ENCODE measurements at places on chromosomes 11 and 22. TPM values are rescaled to one million over a fixed set of nuclear protein-coding genes. Genes with fewer than 3 reads are reported as not detected.
A peak's percentile ranks its signal among the peaks of the same experiment; 100 is the strongest.

DNA sequence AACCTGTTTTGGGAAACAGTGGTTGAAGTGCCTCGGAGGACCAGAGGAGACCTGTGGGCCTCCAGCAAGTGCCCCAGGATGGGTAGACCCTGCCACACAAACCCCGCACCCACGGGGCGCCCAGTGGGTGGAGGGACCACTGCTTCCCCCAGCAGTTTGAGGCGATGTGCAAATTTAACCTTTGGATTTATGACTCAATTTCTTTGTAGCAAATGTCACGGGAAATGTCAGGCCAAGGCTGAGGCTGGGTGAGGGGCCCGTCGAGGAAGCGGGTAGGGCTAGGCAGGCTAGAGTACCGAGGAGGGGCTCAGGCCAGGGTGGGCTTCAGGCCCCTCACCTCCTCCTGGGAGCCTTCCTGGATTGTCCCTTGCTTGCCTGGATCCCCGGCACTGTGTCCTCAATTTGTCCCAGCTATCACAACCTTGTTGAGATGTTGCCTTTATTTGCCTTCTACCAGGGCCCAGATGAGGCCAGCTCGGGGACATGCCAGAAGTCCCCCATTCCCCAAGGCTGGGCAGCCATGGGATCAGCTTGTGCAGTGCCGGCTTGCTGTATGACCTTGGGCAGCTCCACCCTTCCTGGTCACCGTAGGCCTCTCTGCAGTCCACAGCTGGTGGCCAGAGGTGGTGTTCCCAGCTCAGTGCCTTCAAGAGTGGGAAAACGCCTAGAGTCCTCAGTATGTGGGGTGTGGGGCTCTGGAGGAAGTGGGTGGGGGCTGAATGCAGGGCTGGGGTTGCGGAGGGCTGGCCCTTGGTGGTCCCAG, 39.5 kb upstream of the PRODH start:
- DNase-seq = no peak

- DNase-seq = peak; percentile 80
Measured at GRCh38 chr22:33000342-33001280, 57.6 kb downstream of the SYN3 start.

DNA sequence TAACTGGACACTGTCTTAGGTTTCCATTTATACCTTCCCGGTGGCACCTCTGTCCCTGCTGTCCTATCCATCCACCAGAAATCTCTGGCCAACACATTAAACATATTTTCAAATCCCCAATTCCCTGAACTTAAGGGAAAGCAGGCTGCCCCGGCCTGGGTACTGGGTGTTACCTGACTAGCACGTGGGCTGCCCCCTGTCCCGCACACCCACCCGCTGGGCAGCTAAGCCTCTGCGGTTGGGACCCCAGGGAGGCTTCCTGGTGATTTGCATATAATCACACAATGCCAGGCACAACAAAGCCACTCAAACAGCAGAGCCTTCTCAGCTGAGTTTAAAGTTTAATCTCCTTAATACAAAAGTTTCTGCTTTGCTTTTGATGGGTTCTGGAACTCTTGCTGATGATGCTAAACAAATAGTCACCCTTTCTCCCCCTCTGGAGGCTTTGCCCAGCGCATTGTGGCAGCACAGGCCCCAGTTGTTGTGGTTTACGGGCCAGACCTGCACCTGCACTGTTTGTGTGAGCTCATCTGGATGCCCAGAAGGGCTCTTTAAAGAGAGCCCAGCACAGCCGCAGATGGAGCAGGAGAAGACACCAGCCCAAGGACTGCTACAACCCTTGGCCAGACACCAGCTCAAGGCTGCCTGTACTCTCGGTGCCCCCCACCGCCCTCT, 59.9 kb upstream of the POU2AF1 start:
- DNase-seq = no peak

DNA sequence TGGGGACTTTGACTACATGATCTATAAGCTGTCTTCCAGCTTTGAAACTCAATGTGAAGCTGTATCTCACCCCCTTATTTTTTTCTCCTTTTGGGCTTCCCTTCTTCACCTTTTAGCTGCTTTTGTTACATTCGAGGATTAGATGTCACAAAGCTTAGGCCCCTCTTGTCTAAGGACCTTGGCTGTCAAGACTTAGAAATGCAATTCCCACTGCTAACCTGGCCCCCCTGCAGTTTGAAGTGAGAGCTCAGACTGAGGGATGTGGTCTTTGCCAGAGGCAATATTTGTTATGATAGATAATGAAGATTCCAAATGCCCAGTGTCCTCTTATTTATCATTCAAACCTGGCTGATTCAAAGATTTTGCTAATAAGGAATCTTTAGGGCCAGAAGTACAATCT, 128.3 kb downstream of the ARL14EP start:
- DNase-seq = no peak

MS4A6A gene
- total RNA-seq = 49.3 TPM

KRTAP5-8 gene
- total RNA-seq = not detected

All from left ventricle myocardium superior (tissue), 1 donor.